Activated CD4-positive, alpha-beta T cell treated with anti-CD3 and anti-CD28 coated beads for 24 hours (primary cell): ENCODE measurements at places on chromosomes 12 and 14.

- no peak for DNase-seq
Observed at GRCh38 chr12:106672314-106673025, 89.7 kb downstream of the RFX4 start.

DNA sequence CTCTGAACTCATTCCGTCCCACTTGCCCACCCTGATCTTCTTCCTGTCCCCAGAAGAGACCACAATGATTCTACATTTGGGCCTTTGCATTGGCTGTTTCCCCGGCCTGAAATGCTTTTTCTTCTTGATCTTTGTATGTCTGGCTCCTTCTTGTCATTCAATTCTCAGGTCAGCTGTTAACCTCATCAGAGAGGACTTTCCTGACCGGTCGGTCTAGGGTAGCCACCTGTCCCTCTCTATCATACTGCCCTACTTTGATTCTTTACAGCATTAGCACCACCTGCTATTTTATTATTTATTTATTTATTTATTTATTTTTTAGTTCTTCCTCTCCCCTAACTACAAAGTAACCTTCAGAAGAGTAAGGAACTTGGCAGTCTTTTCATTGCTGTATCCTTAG, 84.3 kb downstream of the DYRK2 start:
- DNase-seq: no peak

GRCh38 chr14:32835924-32836323, 102.8 kb upstream of the NPAS3 start:
- DNase-seq: no peak

- DNase-seq: no peak
Observed at GRCh38 chr12:109545826-109546225, 27.5 kb downstream of the MMAB start.

GRCh38 chr12:19388131-19388549, 51.2 kb upstream of the AEBP2 start:
- DNase-seq: no peak

- no peak for DNase-seq
Observed at GRCh38 chr12:107612508-107612907, 73.1 kb upstream of the PWP1 start.

- DNase-seq: no peak
Observed at GRCh38 chr12:12845794-12846243, 32.7 kb downstream of the DDX47 start.

DNA sequence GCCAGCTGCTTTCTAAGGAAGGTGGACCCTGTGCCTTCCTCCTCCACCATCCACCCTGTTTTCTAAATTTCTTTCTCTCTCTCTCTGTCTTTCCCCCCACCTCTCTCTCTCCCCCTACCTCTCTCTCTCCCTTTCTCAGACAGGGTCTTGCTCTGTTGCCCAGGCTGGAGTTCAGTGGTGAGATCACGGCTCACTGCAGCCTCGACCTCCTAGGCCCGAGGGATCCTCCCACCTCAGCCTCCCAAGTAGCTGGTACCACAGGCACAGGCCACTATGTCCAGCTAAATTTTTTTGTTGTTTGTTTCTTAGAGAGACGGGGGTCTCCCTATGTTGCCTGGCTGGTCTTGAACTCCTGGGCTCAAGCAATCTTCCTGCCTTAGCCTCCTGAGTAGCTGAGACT, 59.8 kb upstream of the STON2 start:
- DNase-seq: no peak

DNA sequence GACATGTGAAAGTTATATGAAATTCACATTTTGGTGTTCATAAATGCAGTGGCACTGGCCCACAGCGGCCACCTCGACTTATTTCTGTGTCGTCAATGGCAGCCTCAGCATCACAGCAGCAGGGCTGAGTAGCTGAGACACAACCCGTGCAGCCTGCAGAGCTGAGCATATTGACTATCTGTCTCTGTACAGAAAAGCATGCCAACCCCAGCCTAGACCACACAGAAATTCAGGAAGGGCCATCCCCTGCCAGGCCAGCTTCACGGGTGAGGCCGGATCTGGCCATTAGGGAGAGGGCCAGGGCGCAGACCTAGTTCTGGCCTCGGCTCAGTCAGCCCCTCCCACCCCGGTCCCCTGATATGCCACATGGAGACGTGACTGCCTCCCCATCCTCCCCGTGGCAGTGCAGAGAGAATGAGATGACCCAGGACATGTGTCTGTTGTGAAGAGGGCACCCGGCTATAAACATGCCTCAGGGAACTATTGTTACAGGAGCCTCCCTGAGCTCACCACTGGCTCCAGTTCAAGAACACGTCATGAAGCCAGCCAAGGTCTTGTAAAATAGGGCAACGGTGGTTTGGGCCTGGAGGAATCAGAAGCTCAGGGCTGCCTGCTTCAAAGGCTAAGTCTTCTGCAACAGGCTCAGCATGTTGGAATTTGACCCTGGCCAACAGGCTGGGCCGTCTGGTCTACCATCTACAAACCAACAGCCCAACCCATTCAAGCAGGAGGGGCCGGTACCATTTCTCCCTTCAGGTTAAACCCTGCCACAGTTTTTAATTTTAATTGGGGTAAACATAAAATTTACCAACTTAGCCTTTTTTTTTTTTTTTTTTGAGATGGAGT, 25.5 kb downstream of the SCARB1 start:
- DNase-seq: no peak

GRCh38 chr12:115756804-115757203, 520.7 kb downstream of the MED13L start:
- no peak for DNase-seq

- DNase-seq: no peak
Observed at GRCh38 chr14:73203527-73203926, 33.8 kb upstream of the PAPLN start.

DNA sequence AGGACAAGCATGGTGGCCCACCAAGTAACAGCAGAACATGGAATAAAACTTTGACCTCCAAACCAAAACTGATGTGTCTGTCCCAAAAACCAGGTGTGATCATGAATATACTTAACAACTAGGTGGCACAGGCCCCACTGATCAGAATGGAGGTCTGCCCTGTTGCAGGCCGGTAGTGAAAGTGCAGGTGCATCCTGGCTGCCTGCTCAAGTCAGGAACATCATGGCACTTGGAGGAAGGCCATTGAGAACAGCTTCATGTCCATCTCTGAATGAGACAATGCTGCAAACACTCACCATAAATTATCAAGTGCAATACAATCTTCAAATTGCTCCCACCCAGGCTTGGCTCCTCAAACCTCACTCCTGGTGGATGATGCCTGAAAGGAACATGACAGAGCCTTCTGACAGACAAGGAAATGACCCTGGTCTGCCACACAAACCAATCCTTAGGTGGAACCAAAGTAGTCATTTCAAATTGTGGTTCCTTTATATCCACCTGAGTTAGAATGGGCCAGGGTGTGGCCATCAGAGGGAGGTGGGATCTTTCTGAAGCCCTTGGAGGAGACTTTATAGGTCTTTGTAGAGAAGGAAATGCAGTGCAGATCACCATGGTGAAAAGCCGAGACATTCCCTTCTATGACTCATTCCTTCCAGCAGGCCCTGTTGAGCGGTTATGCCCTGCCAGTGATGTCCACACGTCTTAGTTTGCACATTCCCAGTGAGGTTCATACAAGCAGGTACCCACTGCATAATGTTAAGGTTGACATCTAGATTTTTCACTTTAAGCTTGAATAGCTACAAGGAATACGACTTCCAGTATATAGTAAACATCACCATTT, 36.0 kb downstream of the EGLN3 start:
- no peak for DNase-seq

DNA sequence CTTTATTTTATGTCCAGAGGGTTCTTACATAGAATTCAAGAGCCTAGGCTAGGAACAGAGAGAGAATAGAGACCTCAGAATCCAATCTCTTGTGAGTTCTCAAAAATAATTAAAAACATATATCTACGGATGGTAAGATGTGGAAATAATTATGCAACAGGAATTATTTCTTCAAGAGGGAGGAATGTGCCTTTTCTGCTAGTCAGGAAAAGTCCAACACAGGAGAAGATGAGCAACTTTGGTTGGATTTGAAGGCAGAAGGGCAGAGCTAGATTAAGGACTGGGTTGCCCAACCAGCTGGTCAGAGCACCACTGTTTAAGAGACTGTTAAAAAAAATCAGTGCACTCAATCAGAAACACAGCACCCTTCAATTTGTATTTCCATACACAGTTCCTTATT, 365.5 kb downstream of the ETNK1 start:
- no peak for DNase-seq

DNA sequence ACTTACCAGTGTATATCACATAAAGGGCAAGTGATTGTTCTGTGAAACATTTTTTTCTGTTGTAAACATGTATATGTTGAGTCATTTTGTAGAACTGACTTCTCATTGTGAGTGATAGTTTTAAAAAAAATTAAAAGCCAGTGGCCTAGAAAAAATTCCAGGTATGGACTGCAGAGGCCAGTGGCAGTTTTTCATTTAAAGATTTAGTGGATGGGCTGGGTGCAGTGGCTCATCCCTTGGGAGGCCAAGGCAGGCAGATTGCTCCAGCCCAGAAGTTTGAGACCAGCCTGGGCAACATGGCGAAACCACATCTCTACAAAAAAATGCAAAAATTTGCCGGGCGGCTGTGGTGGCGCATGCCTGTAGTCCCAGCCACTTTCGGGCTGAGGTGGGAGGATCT, 84.7 kb upstream of the MDM1 start:
- no peak for DNase-seq

- DNase-seq: no peak
Observed at GRCh38 chr12:6948873-6949594, 2.1 kb upstream of the PTPN6 start.

DNA sequence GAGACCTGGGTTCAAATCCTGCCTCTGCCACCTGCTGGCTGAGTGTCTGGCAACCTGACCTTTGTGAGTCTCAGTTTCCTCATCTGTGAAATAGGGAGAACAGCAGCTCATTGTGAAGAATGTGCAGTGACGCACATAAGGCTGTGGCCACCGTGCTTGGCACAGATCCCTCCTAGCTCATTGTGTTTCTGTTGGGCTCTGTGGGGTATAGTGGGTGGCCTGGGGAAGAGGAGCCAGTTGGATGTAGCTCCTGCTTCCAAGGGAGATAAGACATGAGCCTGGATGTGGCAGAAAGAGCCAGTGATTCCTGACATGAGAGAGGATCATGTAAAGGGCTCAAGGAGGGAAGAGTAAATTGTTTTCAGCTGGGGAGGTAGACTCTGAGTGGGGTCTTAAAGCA, 120.0 kb downstream of the ESRRB start:
- no peak for DNase-seq

DNA sequence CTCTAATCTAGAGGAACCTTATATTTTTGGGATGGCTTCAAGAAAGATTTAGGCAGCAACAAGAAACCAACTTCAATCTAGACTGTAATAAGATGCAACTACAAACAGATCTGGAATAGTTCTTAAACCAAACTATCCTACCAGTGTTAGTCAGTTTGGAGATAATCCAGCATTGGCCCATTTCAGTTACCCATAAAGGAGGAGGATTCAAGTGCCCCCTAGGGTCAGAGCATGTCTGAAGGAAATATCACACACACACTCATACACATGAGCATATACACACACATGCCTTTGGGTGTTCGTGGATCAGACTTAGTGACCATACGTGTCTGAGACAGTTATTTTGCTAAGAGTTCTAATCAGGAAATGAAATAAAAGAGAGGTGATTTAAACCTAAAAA, 261.2 kb downstream of the ADAMTS20 start:
- DNase-seq: no peak

DNA sequence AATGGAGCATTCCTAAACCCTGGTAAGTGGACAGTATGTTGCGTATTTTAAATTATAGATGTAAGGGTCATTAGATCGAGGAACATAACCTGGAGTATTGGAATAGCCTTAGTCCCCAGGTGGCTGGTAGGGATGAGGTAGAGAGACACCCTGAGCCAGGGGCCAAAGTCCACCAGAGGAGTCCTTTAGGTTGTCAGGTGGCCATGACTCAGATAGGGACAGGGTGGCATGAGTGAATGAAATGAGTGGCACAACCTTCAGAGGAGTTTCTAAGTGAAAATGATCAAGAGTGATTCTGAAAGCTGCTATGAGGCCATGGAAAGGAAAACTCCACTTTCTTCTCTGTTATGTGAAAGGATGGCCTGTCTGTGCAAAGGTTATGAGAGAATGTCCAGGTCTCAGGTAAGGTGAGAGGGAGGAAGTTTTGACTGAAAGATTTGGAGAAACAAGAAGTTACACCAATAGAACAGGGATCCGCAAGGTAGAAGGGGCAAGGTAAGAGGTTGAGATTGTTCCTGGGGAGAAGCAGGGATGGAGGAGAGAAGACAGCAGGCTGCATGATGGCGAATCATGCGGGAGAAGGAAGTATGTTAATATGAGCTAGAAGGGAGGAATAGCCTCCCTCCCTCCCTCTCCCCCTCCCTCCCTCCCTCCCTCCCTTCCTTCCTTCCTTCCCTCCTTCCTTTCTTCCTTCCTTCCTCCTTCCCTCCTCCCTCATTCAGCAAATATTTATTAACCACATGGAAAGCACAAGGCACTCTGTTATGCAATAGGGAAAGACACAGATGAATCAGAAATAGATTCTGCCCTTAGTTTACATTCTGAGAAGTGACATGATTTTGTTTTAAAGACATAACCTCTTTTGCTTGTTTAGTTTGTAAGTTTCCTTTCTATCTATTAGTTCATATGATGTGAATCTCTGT, 14.0 kb upstream of the RIPK3 start:
- no peak for DNase-seq

DNA sequence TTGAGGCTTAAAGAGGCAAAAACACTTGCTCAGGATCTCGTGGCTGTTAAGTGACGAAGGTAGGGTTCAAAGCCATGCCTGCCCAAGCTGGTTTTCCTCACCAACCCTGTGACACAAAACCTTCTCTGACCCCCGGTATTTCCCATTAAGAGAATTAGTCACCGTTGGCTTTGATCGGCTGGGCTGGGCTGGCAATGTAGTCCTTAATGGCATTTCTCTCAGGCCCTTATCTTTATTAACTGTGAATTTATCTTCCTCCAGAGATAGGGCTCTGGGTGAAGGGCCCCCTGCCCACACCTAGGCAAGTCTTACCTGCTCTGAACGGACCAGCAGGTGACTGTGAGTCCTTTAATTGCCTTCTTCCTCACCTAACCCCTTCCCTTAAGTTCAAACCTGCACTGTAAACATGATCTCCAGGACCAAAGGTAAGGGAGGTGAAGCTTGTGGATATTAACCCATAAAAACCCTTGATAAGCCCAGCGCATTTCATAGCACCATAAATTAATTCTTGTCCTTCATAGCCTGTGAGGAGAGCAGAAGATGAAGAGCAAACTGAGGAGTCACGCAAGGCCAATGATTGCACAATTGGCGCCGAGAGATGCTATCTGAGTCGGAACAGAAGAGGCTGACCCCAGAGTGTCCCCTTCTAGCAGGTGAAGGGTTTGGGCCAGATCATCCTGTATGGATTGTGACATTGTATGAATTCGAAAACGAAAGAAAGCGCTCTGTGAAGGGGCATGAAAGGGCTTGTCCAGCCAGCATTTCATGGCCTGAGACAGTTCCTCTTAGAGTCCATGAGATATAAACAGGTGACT, 790.8 kb upstream of the TBX3 start:
- no peak for DNase-seq

GRCh38 chr14:101502761-101503392, 58.4 kb upstream of the DIO3 start:
- DNase-seq: no peak

GRCh38 chr12:69984241-69984640, 159.2 kb downstream of the MYRFL start:
- no peak for DNase-seq

- DNase-seq: no peak
Observed at GRCh38 chr12:109612975-109613502, 39.4 kb downstream of the MVK start.
